ENCODE measurements at places on chromosomes 2 and 18. TPM values are rescaled to one million over a fixed set of nuclear protein-coding genes. Genes with fewer than 3 reads are reported as not detected.

HNMT gene
- total RNA-seq, result 1.1 TPM

RGPD8 gene
- total RNA-seq, result 21.4 TPM

HNRNPLL gene
- total RNA-seq, result 71.5 TPM

SNTG2 gene
- total RNA-seq, result 1.3 TPM

EFR3B gene
- total RNA-seq, result 21.1 TPM

NAT8 gene
- total RNA-seq, result 1.3 TPM

CERS6 gene
- total RNA-seq, result 45.2 TPM

MATN3 gene
- 1.3 TPM for total RNA-seq

FHOD3 gene
- total RNA-seq, result 1.3 TPM

TMEM163 gene
- total RNA-seq, result 1.1 TPM

TRIM43 gene
- 0.31 TPM for total RNA-seq

CXCR1 gene
- 0.85 TPM for total RNA-seq

CTAGE1 gene
- not detected for total RNA-seq

KCNF1 gene
- 4.9 TPM for total RNA-seq

ASIC4 gene
- 2.9 TPM for total RNA-seq

ZNF24 gene
- 56.0 TPM for total RNA-seq

LRP1B gene
- total RNA-seq, result 4.5 TPM

ZSCAN30 gene
- 24.4 TPM for total RNA-seq

INHBB gene
- total RNA-seq, result 2.5 TPM
